ENCODE measurements at places on chromosomes 4 and X.

DNA sequence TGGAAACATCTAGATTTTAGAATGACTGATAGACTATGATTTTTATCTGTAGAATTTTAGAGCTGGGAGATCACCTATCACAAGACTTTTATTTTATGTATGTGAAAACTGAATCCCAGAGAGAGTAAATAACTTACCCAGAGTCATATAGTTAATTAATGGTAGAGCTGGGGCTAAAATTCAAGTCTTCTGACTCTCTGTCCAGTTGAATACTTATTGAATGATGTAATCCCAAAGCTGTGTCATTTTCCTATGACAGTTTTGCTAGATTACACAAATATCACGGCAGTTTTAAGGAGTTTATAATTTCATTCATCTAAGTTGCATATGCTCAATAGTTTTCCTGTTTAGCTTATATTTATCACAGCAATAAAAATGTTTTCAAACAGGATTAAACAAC, 6.7 kb downstream of the NRK start:
- no peak for DNase-seq

GRCh38 chrX:79065696-79066095, 78.8 kb upstream of the GPR174 start:
- no peak for DNase-seq

DNA sequence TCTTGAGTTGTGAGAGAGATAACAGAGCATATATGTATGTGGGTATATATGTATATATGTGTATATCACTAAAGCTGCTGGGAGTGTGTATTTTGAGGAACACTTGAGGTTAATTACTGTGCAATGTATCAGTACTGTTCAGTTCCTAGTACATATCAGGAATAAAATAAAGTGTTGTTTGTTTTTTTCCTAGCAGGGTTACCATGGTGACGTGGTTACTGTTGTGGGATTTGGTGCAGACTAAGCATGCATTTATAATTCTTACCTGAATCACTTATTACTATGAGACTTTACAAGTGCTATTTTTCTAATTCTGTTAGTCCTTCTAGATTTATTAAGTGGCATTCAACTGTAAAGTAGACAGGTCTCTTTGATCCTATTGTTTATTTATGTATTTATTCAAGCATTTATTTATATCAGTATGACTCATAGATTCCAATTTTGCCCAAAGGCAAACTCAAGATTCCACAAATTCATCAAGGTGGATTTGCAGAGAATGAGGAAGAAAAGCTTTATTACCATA, 26.9 kb upstream of the BEX4 start:
- DNase-seq = no peak

GRCh38 chr4:42282081-42282901, 115.0 kb upstream of the SHISA3 start:
- DNase-seq = no peak

GRCh38 chrX:110397339-110397738, 38.7 kb downstream of the RTL9 start:
- DNase-seq = no peak

DNA sequence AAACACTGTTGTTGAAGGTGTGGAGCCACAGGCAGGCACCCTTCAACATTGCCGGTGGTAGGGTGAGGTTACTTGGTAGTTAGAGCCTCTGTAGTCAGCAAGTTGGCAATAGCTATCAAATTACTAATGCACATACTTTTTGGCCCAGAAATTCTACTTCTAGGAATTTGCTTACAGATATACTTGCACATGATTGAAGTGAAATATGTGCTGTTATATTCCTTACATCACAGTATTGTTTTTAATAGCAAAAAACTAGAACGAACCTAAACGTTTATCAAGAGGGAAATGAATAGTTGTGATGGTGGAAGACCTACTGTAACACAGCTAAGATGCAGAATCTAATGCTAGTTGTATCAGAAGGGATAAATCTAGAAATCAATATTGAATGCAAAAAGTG, 7.7 kb upstream of the PJA1 start:
- no peak for DNase-seq
